Activated naive CD4-positive, alpha-beta T cell treated with anti-CD3 and anti-CD28 coated beads for 36 hours (primary cell): ENCODE measurements at places on chromosomes 6 and 20. TPM values are rescaled to one million over a fixed set of nuclear protein-coding genes. Genes with fewer than 3 reads are reported as not detected.

Gene ADGRB3
- total RNA-seq = not detected

Gene SPEF1
- total RNA-seq = not detected

Gene PAK5
- total RNA-seq = not detected

GRCh38 chr6:25223490-25223991 is 55.6 kb upstream of the CARMIL1 start:
- peak; percentile 80 for DNase-seq

Gene TPD52L2
- 38.2 TPM for total RNA-seq

Gene PTK7
- total RNA-seq = 2.2 TPM

Gene ZNF76
- total RNA-seq = 38.2 TPM

Gene MYLK4
- 0.07 TPM for total RNA-seq

GRCh38 chr6:97097068-97098047 is 172.8 kb downstream of the KLHL32 start:
- no peak for DNase-seq

GRCh38 chr6:28011722-28012121 is 54.7 kb downstream of the OR2B6 start:
- DNase-seq = no peak

DNA sequence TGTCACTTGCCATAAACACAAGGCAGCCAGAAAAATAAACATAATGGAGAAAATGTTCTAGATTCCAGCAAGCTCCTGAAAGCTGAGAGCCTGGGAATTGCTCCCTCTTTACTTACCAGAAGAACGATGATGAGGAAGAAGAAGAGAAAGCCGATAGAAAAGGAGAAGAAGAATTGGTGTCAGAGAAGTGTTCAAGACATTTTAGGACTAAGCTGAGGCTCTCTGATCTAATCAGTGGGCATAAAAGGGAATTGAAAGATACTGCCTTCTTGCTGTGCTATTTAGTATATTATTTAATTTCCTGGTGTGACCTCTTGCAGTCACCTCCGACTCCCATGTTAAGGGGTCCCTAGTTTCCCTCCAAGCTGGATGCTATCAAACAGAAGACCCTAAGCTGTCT is 316.6 kb upstream of the JARID2 start:
- DNase-seq = no peak

- no peak for DNase-seq
These were observed 10.5 kb downstream of the NT5E start for GRCh38 chr6:85460154-85460920.

Gene SNAI1
- 0.31 TPM for total RNA-seq

DNA sequence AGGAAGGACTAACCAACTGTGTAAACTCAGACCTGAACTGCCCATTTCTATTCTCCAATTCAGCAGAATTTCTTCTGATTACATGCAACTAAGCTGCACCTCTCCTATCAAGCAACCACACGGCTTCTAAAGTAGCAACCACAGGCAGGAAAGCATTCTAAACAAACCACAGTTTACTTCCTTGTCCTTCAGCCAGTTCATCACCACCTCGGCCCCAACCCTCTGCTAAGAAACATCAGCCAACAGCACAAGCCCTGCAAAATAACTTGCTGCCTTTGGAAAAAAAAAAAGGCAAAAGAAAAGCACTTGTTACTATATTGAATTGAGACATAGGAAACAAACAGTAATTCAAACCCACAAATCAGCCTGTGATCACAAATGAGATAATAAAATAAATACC is 140.3 kb downstream of the NFATC2 start:
- no peak for DNase-seq

DNA sequence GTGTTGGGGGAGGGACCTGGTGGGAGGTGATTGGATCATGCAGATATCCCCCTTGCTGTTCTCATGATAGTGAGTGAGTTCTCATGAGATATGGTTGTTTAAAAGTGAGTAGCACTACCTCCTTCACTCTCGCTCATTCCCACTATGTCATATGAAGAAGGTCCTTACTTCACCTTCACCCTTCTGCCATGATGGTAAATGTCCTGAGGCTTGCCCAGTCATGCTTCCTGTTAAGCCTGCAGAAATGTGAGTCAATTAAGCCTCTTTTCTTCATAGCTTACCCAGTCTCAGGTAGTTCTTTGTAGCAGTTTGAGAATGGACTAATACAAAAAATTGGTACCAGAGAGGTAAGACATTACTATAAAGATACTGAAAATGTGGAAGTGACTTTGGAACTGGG is 425.9 kb downstream of the HTR1B start:
- no peak for DNase-seq

GRCh38 chr20:50726955-50727791 is 4.2 kb upstream of the PARD6B start:
- DNase-seq = no peak

Gene FERMT1
- total RNA-seq = 0.12 TPM

GRCh38 chr20:48684501-48685041 is 143.2 kb downstream of the PREX1 start:
- DNase-seq = no peak

Gene LY6G6F
- total RNA-seq = not detected

- DNase-seq = no peak
These were observed 157.8 kb upstream of the TENT5A start for GRCh38 chr6:81909981-81910900.

Gene COL10A1
- not detected for total RNA-seq

DNA sequence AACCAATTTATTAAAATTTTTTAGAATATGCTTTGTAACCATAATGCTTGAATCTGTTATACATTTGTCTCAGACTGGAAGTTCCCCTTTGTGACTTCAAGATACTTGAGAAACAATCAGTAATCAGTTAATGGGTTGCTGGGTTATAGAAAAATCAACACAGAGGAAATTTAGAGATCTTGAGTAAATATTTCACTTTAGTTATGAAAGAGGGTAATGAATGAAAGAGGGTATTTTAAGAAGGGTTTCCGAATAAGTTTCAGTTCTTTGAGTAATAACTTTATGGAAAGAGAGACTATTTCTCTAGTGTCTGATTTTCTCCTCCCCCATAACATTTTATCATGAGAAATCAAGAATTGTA is 21.4 kb downstream of the ZFAND3 start:
- no peak for DNase-seq

Gene SLC4A11
- 0.91 TPM for total RNA-seq

DNA sequence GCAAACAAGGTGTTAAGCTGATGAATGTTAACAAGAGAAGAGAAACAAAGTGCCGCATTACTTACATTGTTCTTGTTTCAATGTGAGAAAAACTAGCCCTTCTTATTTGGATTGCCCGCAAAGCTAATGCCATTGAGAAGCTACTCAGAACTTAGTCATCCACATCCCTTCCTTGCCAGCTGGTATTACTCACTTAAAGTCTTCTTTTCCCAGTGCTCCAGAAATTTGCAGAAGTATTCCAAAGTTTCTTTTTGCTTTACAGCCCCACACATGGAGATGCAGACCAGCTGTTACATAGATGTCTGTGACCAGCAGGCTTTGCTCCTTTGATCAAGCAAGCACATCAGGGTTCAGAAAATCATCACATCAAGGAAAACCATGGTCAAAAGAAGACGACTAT is 529.0 kb downstream of the TBC1D32 start:
- DNase-seq = no peak

Gene PROKR2
- total RNA-seq = not detected

DNA sequence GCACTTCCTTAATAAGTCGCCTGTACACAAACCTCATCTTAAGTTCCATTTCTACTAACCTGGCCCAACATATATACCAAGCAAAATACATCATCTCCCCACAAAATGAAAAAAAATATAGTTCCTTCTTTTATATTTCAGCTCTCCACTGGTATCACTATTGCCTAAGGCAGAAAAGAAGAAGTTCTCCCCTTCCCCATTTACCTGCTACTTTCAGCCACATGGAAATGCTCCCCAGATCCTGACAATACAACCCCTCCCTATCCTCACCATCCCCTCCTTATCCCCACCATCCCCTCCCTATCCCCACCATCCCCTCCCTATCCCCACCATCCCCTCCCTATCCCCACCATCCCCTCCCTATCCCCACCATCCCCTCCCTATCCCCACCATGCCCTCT is 175.7 kb downstream of the LINC00237 start:
- DNase-seq = no peak

DNA sequence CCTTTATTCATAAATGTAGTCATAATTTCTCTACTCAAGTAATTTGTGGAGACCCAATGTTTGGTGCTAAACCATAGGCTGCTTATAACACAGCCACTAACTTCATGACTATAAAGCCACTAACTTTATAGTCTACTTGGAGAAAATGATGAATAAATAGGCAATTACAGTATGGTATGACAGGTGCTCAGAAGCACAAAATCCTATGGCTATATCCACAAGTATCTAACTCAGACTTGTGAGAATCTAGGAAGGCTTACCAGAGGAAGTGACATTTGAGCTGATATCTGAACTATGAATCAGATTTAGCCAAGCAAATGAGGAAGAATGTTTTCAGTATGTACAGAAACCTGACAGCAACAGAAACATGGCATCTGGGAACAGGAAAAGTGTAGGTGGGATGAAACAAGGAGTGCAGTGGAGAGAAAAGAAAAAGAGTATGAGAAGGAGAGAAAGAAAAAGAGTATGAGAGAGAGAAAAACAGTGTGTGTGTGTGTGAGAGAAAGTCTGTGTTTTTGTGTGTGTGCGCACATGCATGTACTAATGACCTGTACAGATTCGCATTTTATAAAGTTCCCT is 59.9 kb downstream of the REV3L start:
- no peak for DNase-seq

DNA sequence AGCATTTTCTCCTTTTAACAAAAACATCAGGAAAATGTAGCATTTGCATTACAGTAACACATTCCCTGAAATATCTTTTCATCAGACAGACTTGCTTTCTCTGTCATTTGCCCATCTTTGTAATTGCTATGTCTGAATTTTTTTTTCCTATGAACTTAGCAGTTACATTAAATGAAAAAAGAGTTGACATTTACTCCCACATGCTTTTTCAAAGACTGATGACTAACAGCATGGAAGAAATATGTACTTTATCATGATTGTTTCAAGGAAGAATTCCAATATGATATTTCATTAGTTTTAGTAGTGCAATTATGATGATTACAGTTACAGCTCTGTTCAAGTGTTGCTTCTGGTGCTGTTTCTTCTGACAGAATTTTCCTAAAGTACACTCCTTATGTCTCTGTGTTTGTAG is 864.5 kb upstream of the MAN1A1 start:
- DNase-seq = no peak

Gene HSPA12B
- not detected for total RNA-seq

DNA sequence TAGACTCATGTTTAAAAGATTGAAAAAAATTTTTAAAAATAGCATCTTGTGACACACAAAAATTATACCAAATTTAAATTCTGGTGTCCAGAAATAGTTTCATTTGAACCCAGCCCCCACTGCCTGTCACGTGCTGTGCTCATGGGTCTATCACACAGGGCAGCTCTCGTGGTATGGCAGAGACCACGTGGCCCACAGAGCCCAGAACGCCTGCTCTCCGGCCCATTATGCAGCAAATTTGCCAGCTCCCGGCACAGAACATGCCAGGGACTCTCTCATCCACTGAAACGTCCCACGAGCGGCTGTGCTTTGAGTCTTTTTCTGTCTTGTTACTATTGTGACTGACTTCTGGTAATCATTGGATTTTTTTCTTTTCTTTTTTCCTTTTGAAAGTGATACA is 224.3 kb downstream of the TTLL2 start:
- no peak for DNase-seq

DNA sequence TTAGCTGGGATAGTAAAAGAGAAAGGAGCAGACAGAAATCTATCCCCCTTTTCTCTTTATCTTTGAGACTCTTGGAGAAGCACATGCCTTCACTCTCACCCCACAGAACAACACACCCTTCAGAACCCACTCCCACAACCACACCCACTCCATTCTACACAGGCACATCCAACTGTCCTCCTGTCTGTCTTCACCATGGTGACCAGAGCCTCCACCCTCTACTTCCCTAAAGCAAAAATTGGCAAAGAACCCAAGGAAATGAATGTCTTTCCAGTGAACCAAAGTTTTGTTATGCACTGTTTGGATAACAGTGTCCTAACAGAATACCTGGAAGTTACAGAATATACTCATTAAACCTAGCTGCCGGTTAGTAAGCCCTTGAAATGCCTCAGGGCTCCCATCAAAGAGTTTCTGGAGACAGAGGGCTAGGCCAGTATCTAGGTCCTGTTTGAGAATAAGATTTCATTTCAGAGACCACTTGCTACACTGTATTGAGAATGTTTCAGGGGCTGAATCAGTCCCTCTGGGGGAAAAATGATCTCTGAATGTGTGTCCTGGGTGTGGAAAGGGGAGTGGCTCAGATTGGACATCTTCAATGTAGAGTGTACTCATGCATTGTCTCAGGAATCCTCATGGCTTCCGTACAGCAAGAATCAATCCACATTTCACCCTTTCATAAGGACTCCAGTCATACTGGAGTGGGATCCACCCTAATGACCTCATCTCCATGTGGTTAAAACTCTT is 101.1 kb downstream of the LY86 start:
- no peak for DNase-seq

DNA sequence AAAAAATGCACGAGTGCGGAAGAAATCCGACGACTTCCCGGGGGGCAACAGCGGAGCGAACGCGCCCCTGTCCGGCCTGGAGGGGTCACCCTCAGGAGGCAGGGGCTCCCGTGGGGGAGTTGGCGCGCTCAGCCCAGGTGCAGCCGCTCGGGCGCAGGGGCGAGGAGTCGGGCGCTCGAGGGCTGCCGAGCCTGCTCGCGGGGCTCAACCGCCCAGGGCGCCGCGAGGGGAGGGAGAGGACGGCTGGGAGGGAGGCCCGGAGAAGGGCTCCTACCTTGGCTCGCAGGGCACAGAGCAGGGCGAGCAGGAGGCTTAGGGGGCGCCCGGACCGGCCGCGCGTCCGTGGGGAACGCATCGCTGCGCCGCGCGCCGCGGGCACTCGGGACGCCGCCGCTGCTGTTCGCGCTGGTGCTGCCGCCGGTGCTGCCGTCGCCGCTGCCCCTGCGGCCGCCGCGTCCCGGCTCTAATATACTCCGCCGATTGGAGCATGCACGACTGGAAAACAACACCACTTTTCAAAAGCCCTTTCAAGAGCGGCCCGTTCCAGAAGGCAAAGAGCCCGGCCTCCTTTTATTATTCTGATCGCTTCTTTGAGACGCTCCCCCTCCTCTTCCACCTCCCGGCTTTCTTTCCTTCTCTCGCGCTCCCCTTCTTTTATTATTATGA is 490 bp downstream of the JAG1 start:
- DNase-seq = peak; percentile 17

- DNase-seq = no peak
These were observed 188.0 kb downstream of the KCNQ5 start for GRCh38 chr6:72809746-72810379.

DNA sequence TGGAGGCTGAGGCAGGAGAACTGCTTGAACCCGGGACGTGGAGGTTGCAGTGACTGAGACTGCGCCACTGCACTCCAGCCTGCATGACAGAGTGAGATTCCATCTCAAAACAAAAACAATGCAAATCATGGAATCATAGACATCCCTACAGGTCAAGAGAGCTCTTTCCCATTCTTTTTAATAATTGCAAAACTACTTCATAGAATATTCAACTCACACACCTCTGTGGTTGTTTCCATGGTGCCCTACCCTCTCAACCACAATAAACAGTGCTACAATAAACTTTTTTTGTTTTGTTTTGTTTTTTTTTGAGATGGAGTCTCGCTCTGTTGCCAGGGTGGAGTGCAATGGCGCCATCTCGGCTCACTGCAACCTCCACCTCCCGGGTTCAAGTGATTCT is 11.8 kb upstream of the ADNP start:
- DNase-seq = no peak

Gene PRR18
- total RNA-seq = not detected
